GM23338 (cell line): ENCODE measurements at places on chromosomes 2 and 18. TPM values are rescaled to one million over a fixed set of nuclear protein-coding genes. Genes with fewer than 3 reads are reported as not detected.

- DNase-seq = peak; percentile 31
Observed at GRCh38 chr2:236972491-236973342, 113.0 kb upstream of the COPS8 start.

GRCh38 chr2:23534771-23535170, 149.8 kb downstream of the KLHL29 start:
- no peak for DNase-seq

DNA sequence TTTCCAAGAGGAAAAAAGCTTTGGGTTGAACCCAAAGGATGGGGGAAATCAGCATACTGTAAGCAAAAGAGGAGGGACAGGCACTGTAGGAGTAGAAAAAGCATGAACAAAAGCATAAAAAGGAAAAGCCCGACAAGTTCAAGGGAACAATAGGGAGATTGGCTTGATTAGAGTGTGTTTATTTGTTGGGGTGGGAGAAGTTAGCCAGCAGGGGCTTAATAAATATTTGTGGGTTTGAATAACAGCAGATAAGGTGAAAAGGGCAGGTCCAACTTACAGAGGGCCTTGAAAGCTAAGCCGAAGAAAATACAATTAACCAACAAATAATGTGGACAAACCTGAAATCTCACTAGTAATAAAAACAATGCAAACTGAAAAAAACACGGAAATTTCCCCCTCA, 126.7 kb downstream of the THADA start:
- peak; percentile 18 for DNase-seq

GRCh38 chr2:176096243-176096985, 3.2 kb upstream of the HOXD12 start:
- DNase-seq = no peak

- DNase-seq = no peak
Observed at GRCh38 chr18:60389314-60389713, 16.7 kb upstream of the MC4R start.

DNA sequence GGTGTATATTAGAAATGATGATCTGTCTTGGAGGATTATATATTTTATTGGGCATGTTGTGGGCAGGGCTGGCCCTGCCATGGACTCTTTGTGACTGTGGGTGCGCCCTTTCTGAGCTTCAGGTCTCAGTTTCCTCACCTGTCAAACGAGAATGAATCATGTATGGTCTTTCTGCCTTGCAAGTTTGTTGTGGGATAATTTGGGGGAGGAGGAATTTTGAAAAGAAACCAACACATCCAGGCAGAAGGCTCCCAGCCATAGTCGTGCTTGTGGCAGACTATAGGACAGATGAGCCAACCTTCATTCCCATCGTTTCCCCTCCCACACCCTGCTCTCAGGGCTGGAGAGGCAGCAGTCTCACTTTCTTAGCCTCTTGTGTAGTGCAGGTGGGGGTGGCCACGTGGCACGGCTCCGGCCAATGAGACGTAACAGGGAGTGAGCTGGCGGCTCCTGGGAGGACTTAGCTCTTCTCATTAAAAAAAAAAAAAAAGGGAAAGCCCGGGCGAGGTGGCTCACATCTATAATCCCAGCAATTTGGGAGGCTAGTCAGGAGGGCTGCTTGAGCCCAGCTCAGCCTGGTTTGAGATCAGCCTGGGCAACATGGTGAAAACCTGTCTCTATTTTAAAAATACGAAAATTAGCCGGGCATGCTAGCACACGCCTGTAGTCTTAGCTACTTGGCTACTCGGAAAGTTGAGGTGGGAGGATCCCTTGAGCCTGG, 63.1 kb downstream of the RHOB start:
- DNase-seq = peak; percentile 64

DNA sequence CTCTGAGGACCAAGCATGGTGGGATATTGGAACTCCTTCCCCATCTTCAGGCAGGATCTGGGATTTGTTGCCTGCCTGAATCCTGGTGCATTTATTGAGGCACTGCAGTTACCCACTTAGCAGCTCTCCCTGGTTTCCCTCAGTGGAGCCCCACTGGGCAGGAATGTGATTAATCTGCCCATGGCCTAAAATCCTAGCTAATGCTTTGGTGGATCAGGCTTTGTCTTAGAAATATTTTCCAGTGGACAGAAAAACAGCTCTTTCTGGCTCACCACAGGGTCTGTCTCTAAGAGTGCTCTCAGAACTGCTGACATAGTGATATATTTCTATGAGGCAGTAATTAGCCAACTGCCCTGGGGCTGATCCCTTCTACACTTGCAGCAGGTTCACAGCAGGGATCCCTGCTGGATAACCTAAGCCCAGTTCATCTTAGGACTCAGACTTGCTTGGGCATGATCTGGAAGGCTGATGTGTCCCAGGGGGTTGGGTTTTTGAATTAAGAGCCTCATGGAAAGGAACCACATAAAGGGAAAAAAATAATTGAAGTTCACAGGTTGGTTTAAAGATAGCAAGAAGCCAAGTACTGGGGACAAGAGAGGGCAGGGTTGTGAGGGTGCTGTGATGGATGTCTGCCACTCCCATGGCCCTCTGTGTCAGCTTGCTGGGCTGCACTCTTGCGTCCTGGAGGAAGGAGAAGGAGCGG, 44.3 kb upstream of the ZDBF2 start:
- DNase-seq = peak; percentile 64

DNA sequence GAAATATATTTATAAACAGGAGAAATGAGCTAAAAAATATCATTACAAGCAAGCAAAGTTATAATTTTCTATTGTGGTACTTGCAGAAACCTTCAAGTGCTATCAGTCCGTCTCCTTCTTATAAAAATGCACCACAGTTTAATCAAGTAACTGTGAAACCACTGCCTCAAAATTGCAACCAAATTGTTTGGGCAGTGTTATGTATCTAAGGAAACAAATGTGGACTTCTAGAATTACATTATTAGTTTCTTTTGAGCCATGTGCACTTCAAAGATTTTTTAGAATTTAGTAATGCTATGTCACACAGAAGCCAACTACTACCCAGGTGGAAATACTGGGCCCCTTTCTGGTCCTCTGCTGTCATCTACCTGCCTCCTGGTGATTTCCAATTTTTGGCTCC, 495.6 kb downstream of the NYAP2 start:
- DNase-seq = no peak

GRCh38 chr18:61448316-61448715, 115.1 kb downstream of the CDH20 start:
- DNase-seq = no peak

GRCh38 chr18:2758309-2758708, 88.5 kb upstream of the EMILIN2 start:
- DNase-seq = no peak

DNA sequence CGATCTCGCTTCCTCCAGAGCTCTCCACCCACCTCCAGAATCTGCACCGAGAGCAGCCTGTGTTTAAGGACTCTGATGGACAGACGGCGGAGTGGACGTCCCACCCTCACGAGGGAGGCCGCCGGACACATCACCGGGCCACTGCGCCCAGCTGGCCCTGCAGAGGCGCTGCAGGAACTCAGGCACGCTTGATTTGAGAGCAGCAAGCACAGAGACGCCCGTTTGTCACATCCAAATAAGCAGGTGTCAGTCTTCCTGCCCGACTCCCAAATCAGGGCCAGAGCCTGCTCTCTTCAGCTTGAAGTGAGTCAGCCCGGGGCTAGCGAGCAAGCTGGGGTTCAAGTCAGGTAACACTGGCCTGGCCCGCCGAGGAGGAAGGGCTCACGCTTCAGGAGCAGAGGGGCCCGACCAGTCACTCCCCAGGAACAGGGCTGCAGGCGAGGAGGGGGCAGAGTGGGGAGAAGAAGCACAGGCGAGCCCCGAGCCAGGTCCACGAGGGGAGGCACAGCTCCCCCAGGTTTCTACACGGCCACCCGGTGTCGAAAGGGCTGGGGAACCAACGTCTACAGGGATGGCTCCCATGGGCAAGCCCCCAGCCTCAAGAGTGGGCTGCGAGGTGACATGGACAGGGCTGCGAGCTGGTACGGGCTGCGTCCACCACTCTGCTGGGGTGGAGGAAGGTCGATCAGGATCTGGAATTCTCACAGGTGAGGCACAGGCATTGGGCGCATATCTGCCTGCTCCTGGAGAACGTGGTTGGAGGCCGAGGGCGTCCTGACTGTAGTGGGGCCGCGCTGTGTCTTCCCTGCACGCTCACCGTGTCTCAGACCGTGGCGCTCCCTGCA, 52.5 kb upstream of the CTDP1 start:
- DNase-seq = no peak

DNA sequence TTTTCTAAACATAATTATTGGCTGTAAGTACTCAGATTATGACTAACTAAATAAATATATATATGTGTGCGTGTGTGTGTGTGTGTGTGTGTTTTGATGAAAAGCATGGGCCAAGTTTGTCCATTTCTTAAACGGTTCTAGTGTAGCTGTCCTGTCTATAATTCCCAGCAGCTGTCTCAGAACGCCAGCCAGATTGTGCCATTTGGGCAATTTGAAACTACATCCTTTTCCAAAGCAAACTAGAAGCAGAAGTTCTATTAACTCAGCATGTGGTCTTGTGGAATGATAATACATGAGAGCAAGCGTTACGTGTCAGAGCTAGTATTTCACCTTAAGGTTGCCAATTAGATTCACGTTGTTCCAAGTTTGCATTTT, 1.7 kb downstream of the ARHGAP28 start:
- DNase-seq = peak; percentile 25

- no peak for DNase-seq
Observed at GRCh38 chr2:17911491-17912260, 33.2 kb downstream of the KCNS3 start.

DNA sequence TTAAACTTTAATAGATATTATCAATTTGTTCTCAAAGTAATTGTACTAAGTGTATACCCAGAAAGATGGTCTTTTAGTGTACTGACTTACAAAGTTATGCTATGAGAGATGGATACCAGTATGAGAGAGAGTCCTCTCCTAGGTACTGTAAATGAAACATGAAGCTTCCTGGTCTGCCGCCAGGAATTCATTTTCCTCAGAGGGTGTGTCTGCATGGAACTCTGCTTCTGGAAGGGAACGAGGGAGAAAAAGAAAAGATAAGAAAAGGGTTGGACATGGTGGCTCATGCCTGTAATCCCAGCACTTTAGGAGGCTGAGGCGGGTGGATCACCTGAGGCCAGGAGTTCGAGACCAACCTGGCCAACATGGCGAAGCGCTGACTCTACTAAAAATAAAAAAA, 2.2 kb upstream of the SSB start:
- DNase-seq = no peak

The GCKR gene
- polyA plus RNA-seq = not detected in 2 replicates

The TMEM247 gene
- not detected in 2 replicates for polyA plus RNA-seq
